ENCODE measurements at places on chromosomes 16 and 17.

GRCh38 chr16:69534720-69535119 is 31.0 kb upstream of the NFAT5 start:
- no peak for DNase-seq

- peak; percentile 39 for DNase-seq
Observed at GRCh38 chr17:51263006-51263405, 2.7 kb downstream of the UTP18 start.

- no peak for DNase-seq
Observed at GRCh38 chr16:85319208-85319983, 207.1 kb upstream of the CIBAR2 start.

DNA sequence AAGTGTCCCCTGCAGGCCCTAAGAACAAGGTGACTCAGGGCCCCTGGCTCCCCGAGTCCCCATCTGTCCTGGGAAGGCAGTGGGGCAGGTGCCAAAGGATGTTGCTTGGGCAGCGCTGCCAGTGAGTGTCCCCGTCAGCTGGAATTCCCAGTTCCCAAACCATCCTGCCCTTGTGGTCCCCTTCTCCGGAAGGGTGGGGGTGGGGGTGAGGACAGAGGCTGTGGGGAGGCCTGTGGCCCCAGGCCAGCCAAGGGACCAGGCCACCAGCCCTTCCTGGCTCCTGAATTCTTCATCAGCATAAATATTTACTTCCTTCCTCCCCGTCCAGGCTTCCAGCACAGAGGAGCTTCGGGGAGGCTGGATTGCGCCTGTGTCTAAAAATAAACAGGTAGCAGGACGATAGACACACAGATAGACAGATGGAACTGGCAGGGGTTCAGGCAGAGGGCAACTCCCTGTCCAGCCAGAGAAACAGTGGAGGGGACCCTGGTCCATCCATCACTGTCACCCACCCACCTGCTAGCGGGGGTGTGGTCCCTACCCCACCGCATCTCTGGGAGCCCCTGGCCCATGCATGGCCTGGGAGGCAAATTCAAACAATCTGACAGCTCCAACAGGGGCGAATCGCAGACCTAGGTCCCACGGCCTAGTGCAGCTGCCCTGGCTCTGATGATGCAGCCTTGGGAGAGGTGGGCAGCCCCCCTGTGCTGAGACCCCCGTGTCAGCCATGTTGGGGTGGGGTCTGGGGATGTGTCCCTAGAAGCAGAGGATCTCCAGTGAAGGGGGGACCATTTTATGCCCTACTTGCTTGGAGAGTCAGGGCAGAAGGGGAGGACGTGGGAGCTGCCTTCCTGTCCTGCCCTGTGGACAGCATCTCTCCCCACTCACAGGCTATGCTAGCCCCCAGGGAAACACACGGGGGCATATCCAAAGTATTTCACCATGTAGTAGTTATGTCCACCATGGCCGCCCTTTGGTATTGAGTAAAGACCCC is 13.2 kb downstream of the GLIS2 start:
- peak; percentile 67 for DNase-seq

DNA sequence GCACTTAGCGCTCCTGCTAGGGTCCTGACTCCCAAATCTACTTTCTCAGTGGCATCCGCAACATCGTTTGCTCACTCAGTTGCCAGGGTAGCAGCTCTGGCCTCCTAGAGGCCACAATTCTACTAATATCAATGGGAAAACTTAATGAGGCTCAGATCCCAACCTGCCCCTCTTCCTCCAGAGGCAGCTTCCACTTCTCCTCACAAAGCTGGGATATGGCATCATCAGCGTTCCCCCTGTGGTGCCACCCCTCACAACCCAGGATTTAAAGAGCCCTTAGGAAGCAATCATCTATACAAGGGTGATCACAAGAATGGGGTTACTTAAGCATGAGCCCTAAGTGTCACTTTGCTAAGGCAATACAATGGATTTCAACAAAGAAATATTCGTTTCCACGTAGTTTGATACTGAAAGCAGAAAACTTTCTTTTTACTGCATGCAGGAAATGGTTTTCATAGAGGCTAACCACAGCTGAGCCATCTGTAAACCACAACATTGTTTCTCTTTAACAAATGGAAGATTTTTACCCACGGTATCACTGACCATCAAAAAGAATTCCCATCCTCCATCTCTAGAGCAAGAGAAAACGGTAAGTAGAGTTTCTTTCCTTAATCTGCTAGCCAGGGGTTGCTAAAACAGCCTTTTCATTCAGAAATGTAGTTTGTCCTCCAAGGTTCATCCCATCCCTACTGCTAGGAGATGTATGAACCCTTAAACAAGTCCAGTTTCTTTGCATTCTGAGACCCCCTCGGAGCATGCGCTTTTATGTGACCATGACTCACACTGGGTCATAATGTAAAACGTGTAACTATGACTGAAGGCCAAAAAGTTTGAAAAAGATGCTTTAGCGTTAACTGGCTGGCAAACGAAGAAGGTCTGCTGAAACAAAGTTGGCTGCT is 68.3 kb upstream of the BCAR1 start:
- DNase-seq: peak; percentile 94

DNA sequence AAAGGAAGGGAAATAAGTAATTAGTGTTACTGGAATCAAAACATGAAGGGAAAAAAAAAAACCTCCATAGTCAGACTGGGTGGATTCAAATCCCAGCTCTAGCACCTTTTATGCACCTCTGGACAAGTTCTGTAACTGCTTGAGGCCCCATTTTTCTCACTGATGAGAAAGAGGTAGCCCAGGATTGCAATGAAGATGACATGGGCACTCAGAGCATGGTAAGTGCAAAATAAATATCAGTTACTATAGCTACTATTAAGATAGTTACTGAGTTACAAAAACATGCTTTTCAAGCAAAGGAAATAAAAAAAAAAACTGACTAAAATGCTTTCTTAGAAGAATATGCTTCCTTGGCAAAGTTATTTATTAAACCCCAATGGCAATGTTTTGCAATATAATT is 58.8 kb downstream of the CEP95 start:
- DNase-seq: no peak
